CD4-positive, alpha-beta T cell treated with Interleukin-2 at 100 ng/mL for 4 hours (primary cell): ENCODE measurements at places on chromosomes 2 and 18.

- DNase-seq: no peak
Observed at GRCh38 chr18:62198259-62198658, 11.2 kb downstream of the RELCH start.

- no peak for DNase-seq
Observed at GRCh38 chr2:27596627-27597026, 13.8 kb downstream of the ZNF512 start.

DNA sequence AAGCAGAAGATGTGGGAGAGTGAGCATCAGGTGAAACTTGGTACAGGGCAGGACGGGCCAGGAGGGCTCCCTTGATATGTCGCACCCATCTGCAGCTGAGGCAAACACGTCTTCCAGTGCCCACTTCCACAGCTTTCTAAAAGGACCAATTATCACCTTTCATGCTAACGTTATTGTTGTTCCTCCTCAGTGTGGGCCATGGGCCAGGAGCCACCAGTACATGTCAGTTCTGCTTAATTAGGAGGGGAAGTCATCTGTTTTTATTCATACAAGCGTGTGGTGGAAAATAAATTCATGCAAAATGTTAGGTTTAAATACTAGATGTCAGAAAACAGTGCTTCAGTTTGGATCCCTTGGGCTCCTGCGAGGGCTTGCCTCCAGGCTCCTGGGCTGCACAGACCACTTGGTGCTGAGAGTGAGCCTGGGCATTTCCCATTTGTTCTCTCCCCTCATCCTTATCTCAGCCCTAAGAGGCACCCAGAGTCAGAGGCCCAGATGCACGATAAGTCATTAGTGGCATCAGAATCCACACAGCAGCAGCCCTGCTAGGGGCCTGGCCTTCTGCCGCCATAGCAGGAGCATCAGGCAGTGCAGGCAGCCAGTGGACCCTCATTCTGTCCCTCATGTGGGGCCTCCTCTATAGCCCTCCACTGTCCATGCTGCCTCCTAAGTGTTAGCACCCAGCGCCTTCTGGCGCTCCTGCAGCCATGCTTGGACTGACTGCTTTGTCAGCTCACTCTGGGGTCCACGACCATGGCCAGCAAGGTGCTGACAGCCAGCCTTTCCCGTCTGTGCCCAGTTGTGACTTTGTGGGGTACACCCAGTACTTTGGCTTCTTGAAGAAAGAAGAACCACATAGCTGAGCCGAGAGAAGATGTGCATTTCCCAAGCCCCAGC is 539.8 kb upstream of the RAB6C start:
- no peak for DNase-seq

DNA sequence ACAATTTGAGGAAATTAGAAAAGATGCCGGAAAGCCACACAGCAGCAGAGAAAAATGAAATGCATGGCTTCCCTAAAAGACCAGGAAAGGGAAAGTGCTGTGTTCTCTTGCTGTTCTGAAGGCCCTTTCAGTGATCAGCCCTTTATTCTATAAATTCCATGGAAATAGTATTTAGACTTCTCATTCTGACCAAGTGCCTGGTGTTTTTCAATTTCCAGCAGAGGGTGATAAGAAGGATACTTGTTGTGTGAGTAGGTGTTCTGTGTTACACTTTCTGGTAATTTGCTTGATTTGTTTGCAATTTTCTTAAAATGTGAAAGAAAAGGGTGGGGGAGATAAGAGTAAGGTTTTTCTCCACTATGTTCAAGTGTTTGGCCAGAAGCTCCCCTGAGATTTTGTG is 504.5 kb downstream of the IRS1 start:
- no peak for DNase-seq

GRCh38 chr2:52414561-52415295 is 1352.9 kb upstream of the CHAC2 start:
- no peak for DNase-seq

DNA sequence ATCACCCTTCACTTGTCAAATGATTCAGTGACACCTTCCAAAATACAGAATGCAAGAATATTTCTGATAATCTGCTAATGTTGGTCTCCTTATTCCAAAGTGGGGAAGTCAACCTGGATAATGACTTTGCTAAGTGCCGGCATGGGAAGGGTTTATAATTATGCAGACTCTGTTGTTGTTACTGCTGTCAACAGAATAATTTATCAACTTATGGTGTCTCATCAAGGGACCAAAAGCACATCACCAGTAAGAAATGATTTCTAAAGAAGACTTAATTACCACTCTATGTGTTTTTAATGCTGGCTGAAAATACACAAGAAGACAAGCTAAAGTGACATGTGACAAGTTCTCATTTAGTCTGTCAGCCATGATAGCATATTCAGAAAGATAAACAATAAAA is 115.6 kb upstream of the TMEM200C start:
- no peak for DNase-seq

DNA sequence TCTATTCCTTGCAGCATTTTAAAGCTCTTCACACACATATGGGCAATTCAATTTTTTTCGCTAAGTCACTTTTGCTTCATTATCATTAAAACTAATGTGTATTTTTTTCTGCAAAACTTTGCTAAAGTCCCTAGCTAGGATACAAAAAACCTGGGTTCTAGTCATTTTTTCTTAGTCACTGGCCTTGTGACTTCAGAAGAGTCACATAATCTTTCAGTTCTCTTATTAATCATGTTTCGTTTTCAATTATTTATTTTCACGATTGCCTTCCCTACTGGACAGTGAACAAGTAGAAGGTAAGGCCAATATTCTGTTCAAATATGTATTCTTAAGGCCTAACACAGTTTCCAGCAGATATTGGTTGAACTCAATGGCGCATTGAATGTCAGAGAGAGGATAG is 60.9 kb upstream of the CYRIA start:
- DNase-seq: no peak

DNA sequence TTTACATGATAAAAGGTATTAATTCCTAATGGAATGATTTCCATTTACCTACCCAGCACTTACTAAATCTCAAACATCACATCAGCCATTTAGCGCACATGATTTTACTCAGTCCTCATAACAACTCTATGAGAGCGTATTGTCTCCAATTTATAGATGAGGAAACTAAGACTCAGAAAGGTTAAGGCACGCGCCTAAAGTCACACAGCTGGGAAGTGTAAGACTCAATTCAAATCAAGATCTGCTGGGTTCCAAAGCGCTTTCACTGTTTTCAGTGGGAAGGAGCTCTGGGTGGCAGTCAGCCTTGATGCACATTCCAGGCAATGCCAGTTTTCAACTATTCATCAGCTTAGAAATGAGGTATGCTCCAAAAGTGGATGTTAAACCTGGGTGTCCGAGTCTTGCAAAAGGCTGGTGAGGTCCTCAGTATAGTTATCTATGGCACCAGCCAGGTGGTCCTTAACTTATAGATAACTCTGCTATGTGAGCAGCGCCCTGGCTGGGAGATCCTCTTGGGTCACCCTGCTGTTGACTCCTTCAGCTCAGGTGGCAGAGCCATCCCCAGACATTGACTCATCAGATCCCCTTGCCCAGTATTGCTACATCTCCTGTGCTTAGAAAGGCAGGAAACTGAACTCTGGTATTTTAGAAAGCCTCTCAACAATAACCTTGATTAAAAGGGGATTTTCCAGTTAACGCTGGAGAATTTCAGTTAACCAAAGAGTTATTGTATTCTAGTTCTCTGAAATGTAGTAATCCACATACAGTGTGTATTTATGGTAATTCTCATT is 47.1 kb downstream of the SLC4A1AP start:
- DNase-seq: no peak
